ENCODE measurements at places on chromosomes 5 and 9.

DNA sequence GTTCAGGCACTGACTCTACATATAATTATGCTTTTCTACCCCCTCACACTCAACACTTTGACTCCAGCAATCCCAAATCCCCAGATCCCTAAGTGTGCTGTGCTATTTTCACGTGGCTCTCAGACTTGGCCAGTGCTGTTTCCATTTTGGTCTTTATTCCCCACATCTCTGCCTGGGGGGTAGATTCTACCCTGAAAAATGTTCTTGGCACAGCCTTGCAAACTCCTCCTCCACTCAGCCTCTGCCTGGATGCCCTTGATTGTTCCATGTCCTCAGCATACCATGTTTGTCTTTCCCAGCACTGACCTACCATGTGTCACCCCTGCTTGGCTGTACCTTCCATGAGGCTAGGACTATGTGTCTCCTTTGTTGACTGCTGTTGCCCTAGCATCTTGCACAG is 43.0 kb downstream of the FXN start:
- DNase-seq, result no peak

- no peak for DNase-seq
Observed at GRCh38 chr5:173163219-173163618, 18.9 kb downstream of the BNIP1 start.

- no peak for DNase-seq
Observed at GRCh38 chr9:78158286-78158685, 77.6 kb upstream of the CEP78 start.

GRCh38 chr9:130337784-130338380 is 72.3 kb downstream of the HMCN2 start:
- DNase-seq, result no peak

GRCh38 chr9:86600291-86600690 is 246.1 kb upstream of the TUT7 start:
- DNase-seq, result no peak

GRCh38 chr9:110892689-110893088 is 145.6 kb downstream of the LPAR1 start:
- DNase-seq, result no peak

DNA sequence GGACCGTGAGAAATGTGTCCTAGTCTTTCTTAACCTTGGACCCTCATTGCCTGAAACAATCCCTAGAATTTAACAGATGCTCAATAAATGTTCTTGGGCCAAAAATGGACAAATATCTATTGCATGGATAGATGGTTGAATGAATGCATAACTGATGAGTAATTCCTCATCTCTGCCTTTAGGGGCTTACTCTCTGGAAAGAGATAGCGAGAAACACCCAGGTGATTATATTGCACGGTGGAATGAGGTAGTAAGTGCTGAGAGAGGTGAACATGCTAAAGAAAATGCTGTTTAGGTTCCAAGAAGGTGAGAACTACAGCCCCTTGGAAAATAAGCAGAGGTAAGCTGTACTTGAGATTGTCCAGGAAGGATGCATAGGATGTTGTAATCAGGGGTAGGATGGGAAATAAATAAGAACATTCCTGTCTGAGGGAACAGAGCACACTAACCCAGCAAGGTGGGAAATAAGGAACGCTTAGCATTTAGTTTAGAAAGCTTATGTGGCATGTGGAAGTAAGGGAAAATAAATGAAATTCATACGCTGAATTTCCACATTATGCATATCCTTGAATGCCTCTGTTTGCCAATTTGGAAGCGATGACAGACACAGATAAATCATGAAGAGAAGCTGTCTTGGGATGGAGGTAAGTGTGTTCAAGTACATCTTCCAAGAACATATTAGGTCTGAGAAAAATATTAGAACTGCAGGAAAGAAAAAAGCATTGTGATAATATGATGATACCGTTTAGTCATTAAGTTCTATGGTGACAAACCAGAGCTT is 426.6 kb downstream of the ARHGEF28 start:
- no peak for DNase-seq

DNA sequence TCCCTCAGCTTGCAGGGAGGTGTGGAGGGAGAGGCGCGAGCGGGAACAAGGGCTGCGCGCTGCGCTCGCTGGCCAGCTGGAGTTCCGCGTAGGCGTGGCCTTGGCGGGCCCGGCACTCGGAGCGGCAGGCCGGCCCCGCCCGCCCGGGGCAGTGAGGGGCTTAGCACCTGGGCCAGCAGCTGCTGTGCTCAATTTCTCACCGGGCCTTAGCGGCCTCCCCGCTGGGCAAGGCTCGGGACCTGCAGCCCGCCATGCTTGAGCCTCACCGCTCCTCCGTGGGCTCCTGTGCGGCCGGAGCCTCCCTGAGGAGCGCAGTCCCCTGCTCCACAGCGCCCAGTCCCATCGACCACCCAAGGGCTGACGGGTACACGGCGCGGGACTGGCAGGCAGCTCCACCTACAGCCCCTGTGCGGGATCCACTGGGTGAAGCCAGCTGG is 1516.4 kb downstream of the EFNA5 start:
- DNase-seq, result no peak

DNA sequence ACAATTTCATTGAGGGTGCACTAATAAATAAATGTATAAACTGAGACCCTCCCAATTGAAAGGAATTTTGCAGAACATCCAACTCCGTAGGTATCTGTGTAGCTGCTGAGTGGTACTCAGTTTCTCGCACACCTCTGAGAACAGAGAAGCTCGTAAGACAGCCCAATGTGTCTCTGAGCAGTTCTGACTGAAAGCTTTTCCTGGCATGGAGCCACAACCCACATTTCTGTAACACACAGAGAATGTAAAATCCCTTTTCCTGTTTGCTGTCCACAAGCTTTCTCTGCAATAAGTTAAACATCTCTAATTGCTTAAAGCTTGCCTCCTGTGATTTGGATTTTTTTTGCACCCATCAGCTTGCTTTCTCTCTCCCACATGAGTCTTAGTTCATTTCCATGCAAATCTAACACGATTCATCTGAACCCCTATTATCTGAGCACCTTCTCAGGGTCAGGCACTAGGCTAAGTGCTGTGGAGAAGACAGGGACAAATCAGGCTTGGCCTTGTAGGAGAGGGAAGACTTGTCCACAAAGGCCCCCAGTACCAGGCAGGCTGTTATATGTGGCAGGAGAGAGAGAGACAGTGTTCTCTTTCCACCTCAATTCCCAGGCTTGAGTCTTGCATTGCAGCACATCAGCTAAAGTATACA is 44.2 kb upstream of the COL15A1 start:
- no peak for DNase-seq

DNA sequence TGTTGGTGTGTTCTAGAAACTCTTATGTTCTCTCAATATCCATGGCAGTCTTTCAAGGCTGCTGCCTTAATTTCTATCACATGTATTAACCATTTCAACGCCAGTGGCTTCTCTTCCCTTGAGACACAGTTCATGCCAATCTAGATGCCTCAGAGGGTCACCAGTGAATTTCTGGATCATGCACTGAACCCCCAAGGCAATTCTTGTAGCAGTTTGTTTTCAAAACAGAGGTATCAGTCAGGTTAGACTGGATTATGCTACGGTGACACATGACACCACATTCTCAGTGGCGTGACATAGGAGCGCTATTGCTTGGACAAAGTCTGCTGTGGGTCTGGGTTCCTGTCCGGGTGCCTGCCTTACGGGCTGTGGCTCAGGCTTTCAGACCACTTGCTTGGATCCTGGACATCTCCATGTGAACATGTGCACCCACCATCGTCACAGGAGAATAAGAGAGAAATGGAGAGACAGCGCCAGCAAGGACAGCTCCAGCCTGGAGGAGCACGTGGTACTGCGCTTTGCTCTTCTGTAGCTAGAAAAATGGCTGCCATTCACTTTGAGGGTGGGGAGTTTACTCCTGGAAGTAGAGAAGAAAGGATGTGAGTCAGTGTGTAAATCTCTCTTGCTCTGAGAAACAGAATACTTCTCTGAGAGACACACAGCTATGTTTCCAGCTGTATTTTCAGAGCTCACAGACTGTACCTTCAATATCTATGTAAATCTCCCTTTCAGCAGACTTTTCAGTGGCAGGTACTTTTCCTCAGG is 329.3 kb upstream of the ADCY2 start:
- DNase-seq, result no peak

- no peak for DNase-seq
Observed at GRCh38 chr9:6229619-6230018, 14.0 kb downstream of the IL33 start.

- no peak for DNase-seq
Observed at GRCh38 chr5:118593003-118593328, 395.4 kb downstream of the DTWD2 start.

- DNase-seq, result no peak
Observed at GRCh38 chr9:133944746-133945135, 47.4 kb downstream of the VAV2 start.

DNA sequence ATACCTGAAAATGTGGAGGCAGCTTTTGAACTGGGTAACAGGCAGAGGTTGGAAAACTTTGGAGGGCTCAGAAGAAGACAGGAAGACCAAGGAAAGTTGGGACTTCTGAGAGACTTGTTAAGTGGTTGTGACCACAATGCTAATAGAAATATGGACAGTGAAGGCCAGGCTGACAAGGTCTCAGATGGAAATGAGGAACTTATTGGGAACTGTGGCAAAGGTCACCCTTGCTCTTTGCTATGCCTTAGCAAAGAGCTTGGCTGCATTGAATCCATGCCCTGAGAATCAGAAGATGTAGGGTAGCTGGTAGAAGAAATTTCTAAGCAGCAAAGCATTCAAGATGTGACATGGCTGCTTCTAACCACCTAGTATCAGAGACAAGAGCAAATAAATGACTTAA is 244.4 kb upstream of the ADRA1B start:
- no peak for DNase-seq

- no peak for DNase-seq
Observed at GRCh38 chr9:18536554-18536953, 62.6 kb downstream of the ADAMTSL1 start.

DNA sequence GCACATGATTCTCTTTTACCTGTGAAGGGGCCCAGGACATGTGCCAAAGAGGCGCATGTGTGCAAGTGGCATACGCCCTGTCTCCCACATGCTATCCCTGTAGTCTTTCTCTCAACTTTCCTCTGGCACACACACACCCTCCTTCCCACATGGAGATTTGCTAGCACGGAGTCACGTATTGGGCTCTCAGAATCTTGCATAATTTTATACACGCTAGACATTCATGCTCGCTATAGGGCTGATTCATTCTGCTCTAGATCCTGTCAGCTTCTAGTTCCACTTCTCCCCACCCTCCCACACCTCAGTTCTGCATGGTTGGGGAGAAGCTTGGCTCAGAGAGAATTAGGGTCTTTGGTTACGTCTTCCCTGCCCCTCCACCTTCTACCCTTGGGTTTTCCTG is 72.8 kb downstream of the CD180 start:
- DNase-seq, result no peak

DNA sequence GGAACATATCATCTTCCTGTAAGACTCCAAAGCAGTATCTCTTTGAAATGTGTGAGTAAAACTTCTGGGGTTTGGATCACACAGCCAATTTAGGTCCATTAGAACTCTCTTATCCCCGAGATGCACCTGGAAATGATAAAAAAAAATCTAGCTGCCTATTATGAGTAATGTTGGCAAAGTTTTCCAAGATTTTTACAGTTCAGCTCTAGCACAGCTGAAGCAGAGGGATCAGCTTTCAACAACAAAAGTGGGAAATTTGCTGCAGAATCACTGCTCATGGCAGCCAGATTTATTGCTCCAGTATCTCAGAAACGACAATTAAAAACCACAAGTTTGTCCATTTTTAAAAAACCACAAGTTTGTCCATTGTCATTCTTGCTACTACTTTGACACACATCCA is 292.2 kb downstream of the IRX2 start:
- DNase-seq, result no peak

GRCh38 chr5:76791461-76791860 is 27.4 kb upstream of the F2RL1 start:
- DNase-seq, result no peak

DNA sequence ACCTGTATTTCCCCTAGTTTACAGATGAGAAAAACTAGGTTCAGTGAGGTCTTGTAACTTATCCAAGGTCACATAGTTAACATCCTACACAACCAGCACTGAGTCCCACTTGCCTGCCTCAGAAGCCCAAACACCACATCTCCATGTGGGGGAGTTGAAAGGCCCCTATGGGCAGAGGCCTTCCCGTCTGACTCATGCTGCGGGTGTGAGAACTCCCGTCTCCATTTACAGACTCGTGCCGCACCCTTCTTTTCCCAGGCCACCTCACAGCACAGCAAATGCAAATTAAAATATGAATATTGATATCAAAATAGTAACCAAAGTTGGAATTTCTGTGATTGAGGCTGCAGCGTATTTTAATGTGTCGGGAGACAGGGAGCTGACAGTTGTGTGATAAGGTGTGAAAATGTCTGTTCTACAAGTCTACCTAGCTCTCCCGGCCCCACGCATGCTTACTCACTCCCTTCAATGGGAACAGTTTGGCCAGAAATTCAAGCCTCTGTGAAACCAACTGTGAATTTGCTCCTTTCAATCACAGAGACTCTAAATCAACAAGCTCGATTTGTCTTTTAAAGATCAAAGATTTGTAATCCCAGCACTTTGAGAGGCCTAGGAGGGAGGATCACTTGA is 90.1 kb downstream of the CRB2 start:
- no peak for DNase-seq

- DNase-seq, result no peak
Observed at GRCh38 chr9:36993933-36994764, 39.9 kb downstream of the PAX5 start.

DNA sequence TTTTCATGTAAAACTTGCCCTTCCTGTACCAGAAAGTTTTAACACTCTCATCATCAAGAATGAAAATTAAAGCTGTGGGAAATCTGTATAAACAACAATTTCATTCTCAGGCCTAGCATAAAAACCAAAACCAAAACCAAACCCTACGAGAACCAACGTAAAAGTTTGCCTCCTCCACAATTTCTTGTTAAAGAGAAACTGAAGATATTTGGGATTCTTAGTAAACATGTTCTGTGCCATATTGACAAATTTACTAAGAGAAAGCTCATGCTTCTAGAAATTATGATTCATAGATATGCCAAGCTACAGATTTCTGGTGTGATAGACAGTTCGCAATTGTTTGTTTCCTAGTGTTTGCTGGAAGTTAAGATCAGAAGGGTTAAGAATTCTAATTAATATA is 801.0 kb upstream of the NUDT12 start:
- DNase-seq, result no peak

All from stimulated activated CD8-positive, alpha-beta memory T cell treated with anti-CD3 and anti-CD28 coated beads, Interleukin-4, amount 100 ng/mL, for 4 hours (primary cell).